Mesenteric fat pad (tissue), 1 donor: ENCODE measurements at places on chromosomes 12 and 14.

- no peak for DNase-seq
These were observed 42.7 kb upstream of the FLRT2 start for GRCh38 chr14:85487215-85487614.

- no peak for DNase-seq
These were observed 201.6 kb upstream of the TMEM260 start for GRCh38 chr14:56378046-56378445.

GRCh38 chr14:35068238-35069012 is 22.4 kb downstream of the FAM177A1 start:
- no peak for DNase-seq

GRCh38 chr14:105177082-105177481 is 4.0 kb downstream of the NUDT14 start:
- DNase-seq = no peak

- DNase-seq = no peak
These were observed 25.5 kb upstream of the FBXO34 start for GRCh38 chr14:55245657-55246268.

- DNase-seq = no peak
These were observed 97.1 kb downstream of the ARF6 start for GRCh38 chr14:49989966-49990365.

- peak; percentile 82 for DNase-seq
These were observed 102.5 kb upstream of the EIF5 start for GRCh38 chr14:103231376-103232019.

DNA sequence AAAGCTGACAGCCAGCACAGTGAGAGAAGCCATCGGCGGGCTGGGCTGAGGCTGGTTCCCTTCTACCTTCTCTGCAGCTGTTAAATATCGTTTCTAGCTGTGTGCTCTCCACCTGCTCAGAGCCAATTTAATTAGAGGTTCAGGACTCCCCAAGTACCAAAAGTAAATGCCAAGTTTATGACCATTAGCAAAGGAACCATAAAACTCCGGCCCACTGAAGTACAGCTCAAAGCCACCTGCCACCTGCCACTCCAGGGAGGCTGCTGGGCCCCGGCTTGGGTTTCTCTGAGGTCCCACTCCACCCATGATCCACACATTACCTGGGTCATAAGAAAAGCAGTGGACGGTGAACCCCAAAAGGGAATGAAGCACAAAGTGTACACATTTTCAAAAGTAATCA is 272.8 kb downstream of the KSR2 start:
- DNase-seq = no peak

GRCh38 chr14:102000902-102001301 is 36.5 kb downstream of the DYNC1H1 start:
- DNase-seq = no peak

GRCh38 chr12:92363295-92364146 is 217.9 kb upstream of the BTG1 start:
- no peak for DNase-seq

DNA sequence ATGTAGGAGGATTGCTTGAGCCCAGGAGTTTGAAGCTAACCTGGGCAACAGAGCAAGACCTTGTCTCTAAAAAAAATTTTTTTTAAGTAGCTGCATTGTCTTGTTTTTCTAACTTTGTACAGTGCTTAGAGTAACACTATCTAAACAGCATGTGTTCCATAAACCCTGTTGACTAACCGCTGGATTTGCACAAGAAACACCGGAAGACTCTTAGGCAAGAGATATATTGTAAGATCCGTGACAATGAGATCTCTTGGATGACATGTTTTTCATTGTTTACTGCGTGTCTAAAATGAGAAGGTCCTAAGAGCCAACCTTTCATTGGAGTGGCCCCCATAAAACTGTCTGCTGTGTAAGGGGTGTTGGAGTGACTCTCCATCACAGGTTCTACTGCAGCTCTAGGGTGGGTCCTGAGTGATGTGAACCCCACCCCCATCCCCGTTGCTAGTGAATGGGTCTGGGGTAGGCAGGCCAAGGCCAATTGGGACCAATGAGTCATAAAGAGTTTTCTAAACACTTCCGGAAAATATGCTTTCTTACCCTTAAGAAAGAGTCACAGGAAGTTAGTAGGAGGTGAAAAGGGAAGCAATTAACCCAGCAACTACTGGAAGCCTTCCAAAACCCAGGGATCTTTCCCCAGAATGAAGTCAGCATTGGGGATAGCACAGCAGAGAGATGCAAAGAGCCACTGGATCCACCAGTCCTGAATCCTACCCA is 24.3 kb upstream of the PCNX1 start:
- no peak for DNase-seq

- DNase-seq = no peak
These were observed 202.2 kb upstream of the OR4E1 start for GRCh38 chr14:21875791-21876190.

GRCh38 chr14:52175982-52176502 is 91.5 kb upstream of the PTGDR start:
- DNase-seq = no peak

- no peak for DNase-seq
These were observed 1.7 kb upstream of the OVCH1 start for GRCh38 chr12:29499235-29499634.

- DNase-seq = no peak
These were observed 165.3 kb downstream of the ALX1 start for GRCh38 chr12:85445060-85445938.

DNA sequence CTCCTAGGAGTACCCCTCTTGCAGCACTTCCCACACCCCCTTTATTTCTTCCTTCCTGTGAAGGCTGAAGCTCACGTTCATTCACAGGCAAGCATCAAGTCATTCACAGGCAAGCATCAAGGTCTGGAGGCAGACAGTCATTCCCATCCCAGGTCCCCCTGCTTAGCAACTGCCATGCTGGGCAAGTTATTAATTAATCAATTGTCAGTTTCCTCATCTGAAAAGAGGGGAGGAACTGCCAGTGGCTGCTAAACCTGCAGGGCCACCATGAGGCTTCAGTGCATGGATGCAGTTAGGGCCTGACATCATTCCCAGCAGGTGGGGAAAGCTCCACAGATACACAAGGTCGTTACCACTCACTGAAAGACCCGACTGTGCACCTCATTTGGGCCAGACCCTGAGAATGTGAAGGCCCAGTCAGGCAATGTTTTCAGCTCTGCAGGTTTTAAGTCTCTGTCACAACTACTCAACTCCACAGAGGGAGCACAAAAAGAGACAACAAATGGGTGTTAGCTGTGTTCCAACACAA is 85.0 kb upstream of the GPR68 start:
- DNase-seq = no peak

- no peak for DNase-seq
These were observed 20.3 kb downstream of the RHOF start for GRCh38 chr12:121773011-121773777.

GRCh38 chr12:104458694-104459367 is 2.1 kb downstream of the CHST11 start:
- no peak for DNase-seq

- no peak for DNase-seq
These were observed 32.0 kb downstream of the FAM177A1 start for GRCh38 chr14:35078082-35078481.

DNA sequence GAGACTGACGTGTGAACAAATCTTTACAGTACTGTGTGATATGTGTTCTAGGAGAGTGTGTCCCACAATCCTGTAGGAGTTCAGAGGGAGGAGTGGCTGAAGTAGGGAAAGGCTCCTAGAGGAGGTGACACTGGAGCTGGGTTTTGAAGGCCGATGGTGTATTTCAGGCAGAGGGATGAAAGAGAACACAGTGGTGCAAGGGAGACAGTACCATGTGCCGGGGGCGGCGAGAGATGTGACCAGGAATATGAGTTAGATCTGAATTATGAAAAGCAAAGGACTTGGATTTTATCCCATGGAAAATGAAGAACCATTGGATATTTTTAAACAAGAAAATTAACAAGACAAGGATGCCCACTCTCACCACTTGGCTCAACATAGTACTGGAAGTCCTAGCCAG is 77.0 kb upstream of the ESRRB start:
- no peak for DNase-seq

- DNase-seq = no peak
These were observed 89.3 kb upstream of the NAP1L1 start for GRCh38 chr12:76173756-76174155.

- DNase-seq = no peak
These were observed 11.0 kb upstream of the FBXL14 start for GRCh38 chr12:1605129-1606020.

GRCh38 chr14:36996133-36996856 is 176.1 kb downstream of the SLC25A21 start:
- no peak for DNase-seq

DNA sequence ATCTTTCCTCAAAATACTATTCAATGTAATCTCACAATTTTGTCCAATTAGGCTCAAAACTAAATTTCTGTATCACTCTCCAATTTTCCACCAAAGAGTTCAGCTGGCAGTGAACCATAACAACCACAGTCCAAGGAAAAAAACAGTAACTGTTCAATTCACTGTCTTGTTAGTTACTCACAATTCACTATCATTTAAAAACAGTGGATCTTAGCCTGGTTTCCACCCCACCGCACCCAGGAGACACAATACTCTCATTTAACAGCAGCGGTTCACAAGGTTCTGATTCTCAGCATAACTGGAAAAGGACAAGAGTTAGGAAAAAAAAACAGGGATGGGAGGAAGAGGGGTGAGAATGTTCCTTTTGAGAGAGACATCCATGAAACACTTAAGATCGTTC is 40.5 kb downstream of the MED13L start:
- no peak for DNase-seq

- no peak for DNase-seq
These were observed 109.9 kb downstream of the NCOR2 start for GRCh38 chr12:124457287-124458219.

- no peak for DNase-seq
These were observed 37.0 kb upstream of the TMEM263 start for GRCh38 chr12:106918746-106919145.

GRCh38 chr12:112900298-112901145 is 6.2 kb upstream of the OAS1 start:
- DNase-seq = no peak

- DNase-seq = no peak
These were observed 146.2 kb upstream of the RFLNA start for GRCh38 chr12:124148481-124149273.

- no peak for DNase-seq
These were observed 127.8 kb downstream of the DAAM1 start for GRCh38 chr14:59316151-59316830.
